Activated CD4-positive, alpha-beta T cell treated with anti-CD3 and anti-CD28 coated beads, Interleukin-2, amount 50 U/mL, for 1 hour (primary cell): ENCODE measurements at places on chromosomes 7 and 10.
A peak's percentile ranks its signal among the peaks of the same experiment; 100 is the strongest.

DNA sequence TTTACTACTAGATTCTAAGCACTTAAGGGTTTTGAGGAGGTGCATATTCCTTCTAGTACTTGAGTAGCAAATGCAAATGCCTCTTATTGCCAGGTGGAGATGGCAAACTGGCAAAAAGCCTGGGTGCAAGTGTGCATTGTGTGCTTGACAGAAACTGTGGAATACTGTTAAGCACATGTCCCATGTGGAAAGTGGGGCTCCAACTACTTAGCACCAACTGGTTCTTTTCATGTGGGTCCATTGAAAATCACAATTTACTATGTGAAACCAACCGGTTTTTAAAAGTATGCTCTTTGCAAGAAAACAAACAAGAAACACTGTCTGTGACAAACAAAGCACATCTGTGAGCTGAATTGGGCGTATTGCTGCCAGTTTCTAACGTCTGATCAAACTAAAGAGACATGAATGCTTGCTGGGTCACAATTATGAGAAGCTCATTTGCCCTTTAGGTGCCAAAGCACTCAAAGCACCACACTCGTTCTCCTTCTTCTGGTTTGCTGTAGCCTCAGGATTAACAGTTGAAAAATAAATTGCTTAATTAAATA lies 197.4 kb downstream of the SEMA3E start:
- DNase-seq = no peak

DNA sequence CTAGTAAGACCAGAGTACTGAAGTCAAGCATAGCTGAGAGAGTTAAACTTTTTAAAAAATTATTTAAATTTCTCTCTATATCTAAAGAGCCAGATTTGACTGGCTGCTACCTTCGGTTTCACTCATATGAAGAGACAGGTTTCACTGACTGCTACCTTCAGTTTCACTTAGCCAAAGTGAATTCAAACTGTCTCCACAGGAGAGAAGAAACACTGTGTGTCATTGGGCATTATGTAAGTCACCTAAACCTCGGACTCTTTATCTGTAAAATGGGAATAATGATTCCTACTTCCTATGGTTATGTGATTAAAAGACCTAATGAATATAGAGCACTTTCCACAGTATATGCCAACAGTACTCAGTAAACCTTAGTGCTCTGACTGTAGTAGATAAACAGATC lies 41.6 kb upstream of the MET start:
- DNase-seq = no peak

DNA sequence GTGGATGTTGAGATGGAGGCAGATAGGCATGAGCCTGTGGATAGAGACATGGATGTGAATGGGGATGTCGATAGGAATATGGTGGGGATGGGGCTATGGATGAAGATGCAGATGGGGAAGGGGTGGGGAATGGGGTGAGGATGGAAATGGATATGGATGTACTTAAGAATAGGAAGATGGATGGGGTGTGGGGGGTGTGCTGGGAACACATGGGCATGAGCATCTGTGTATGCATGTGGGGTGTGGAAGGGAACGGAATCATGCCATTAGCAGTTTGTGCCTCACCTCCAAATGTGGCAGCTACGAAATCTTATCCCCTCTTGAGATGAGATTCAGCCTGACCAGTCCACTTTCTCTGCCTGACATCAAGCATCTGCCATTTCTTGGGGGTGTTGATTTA lies 359.5 kb upstream of the MGMT start:
- DNase-seq = no peak

- DNase-seq = no peak
Measured at GRCh38 chr7:96548664-96549063, 161.0 kb downstream of the SEM1 start.

- no peak for DNase-seq
Measured at GRCh38 chr7:120742372-120742771, 115.6 kb downstream of the TSPAN12 start.

DNA sequence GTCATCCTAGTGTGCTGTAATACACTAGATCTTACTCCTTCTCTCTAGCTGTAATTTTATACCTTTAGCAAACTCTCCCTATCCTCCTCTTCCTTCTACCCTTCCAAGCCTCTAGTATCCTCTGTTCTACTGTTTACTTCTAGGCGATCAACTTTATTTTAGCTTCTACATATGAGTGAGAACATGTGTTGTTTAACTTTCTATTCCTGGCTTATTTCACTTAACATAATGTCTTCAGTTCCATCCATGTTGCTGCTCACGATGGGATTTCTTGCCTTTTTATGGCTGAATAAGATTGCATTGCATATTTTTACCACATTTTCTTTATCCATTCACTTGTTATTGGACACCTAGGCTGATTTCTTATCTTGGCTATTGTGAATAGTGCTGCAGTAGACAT lies 318.6 kb downstream of the MALRD1 start:
- DNase-seq = no peak

DNA sequence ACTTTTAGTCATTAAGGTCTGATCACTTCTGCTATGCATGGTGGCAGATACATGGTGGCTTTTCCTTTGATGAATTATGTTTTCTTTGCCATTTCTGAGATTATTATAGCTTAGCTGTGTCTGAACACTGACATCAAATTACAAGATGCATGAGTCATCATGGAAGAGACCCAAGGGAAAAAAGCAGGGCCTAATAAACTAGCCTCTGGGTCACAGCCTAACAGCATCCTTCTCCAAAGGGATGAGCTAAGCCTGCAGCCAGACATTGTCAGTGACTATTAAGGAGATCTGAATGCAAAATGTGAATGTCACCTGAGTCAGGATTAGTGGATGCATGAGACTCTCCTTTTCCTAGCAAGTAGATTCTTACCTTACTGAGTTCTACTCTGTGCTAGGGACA lies 19.1 kb upstream of the OGDHL start:
- DNase-seq = no peak

GRCh38 chr10:4061441-4061951 lies 276.5 kb upstream of the KLF6 start:
- DNase-seq = no peak

- no peak for DNase-seq
Measured at GRCh38 chr10:87761892-87762291, 56.1 kb downstream of the ATAD1 start.

- DNase-seq = no peak
Measured at GRCh38 chr10:48806342-48806741, 121.7 kb downstream of the WDFY4 start.

DNA sequence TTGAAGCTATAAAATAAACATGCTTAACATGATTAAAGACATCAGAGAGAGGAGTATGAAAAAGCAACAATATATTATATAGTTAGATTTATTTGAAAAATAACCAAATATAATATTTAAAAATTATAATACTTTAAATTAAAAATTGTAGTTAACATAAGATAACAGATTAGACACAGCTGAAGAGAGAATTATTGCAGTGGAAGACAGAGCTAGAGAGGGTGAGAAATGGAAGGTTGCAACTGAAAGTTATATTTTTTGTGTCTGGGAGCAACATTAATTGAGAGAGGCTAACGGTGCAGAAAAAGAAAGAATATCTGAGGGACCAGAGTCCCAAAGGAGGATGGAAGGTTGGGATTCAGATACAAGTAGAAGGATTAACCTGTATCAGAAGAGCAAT lies 548.9 kb upstream of the FZD8 start:
- DNase-seq = no peak

DNA sequence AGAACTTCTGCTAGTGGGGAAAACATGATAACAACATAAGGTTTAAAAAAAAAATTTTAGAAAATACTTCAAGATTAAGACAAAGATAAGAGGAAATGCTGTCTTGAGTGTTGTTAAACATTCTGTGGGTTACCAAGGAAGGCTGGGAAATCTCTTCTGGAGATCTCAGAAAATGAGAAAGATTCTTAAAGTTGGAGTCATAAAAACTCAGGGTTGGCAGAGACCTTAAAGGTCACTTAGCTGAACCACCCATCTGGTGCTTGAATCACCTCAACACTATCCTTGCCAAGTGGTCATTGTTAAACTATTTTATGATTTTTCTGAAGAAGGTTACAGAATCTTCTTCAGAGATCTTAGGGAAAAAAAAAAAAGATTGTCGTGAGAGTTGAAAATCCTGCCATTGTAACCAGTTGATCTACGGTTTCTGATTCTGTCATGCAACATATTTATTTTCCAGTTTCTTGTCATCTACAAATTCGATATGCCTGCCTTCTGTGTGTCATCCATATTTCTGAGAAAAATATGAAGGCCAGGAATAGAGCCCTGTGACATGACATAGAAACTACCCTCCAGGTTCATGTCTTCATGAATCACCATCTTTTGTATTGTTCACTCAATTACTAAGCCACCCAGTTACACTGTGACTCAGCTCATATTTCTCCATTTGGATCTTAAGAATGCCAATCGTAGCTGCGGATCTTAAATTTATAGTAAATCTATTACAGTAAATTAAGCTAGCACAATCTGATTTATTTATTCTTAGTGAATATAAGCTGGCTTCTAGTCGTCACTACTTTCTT lies 179.2 kb downstream of the ST7 start:
- DNase-seq = no peak

DNA sequence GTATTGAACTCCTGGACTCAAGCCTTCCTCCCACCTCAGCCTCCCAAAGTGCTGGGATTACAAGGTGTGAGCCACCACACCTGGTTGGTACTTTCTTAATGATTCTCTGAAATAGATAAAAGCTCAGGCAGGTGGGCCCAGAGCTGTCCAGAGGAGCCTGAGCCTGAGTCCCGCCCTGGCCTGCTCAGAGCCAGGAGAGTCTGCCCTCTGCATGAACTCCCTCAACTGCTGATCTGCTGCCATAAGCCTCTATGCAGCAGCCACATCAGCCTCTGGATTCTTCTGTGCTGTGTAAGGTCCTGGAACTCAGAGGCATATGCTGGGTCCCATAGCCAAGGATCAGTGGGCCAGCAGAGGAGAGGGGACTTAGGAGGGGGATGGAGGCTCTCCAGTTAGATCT lies 23.1 kb upstream of the DDIT4 start:
- no peak for DNase-seq

GRCh38 chr10:74898201-74898976 lies 72.0 kb downstream of the KAT6B start:
- DNase-seq = no peak

- DNase-seq = no peak
Measured at GRCh38 chr10:86592413-86592812, 61.9 kb upstream of the OPN4 start.

DNA sequence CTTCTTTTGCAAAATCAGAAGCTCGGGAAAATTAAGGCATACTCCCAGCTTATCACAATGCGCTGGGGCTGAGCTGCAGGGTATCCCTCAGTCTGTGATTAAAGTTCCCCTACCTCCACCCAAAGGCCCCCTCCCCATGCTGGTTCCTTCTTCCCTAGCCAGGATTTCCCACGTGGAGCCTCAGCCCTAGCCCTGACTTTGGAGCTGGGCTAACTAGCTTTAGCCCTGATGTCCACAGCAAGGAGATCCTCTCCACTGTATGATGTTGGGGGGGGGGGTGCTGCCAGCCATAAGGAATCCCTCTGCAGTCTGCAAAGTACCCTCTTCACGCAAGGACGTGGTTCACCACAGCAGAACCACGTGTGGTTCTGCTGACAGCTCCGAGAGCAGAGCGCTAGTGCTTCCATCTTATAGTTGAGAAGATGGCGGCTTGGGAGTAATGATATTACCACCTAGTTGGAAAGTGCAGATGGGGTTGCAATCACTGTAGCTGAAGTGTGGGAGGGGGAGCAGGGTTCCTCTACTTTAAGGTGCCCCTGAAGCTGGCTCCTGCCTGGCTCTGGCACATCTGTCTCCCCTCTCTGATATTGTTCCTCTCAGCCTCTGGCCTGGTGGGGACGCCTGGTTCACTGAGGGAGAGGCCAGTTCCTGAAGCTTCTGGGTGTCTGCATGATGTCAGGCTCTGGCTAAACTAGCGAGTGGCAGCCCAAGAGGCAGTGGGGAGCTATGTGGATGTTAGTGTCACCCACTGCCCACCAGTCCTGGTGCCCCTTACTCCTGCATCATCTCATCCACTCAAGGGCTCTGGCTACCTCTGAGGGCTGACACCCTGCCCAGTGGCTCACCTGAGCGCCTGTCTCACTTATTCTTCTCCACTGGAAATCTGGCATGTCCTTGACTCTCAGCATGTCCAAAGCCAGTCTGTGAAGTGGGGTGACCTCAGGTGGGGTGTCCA lies 270.7 kb downstream of the RPS24 start:
- no peak for DNase-seq

GRCh38 chr10:102919992-102920739 lies 2.1 kb downstream of the CNNM2 start:
- DNase-seq = no peak

- peak; percentile 49 for DNase-seq
Measured at GRCh38 chr7:77415823-77416620, at the start of gene GSAP. GSAP (minus strand) TSS chr7:77416349; CDS start chr7:77416321, 28 bp downstream.

DNA sequence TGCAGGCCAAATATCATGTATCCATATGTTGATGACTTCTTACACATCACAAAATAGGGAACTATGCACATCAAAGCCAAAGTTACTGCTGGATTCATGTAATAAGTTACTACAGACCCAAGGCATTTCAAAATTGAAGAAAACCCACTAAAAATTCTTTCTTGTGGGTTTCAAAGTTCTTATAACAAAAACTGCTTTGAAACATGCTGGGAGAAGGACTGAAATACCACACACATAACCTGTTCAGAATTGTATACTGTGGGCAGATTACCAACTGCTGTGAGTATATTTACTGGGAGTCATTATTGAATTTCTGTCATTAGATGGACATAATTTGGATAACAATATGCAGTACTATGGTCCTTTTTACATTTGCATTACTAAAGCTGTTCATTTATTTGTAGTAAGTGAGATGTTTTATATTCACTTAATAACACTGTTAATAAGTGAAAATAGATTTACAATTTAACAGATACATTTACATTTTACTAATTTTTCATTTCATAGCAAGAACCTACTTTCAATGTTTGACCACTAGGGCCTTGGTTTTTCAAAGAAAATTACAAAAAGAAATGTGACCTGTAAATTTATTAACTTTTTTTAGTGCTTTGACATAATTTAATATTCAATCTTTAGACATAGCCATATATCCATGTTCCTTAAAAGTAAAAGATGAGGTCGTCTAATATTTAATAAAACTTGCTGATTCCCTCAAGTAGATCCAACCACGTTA lies 132.6 kb downstream of the MAGI2 start:
- no peak for DNase-seq

DNA sequence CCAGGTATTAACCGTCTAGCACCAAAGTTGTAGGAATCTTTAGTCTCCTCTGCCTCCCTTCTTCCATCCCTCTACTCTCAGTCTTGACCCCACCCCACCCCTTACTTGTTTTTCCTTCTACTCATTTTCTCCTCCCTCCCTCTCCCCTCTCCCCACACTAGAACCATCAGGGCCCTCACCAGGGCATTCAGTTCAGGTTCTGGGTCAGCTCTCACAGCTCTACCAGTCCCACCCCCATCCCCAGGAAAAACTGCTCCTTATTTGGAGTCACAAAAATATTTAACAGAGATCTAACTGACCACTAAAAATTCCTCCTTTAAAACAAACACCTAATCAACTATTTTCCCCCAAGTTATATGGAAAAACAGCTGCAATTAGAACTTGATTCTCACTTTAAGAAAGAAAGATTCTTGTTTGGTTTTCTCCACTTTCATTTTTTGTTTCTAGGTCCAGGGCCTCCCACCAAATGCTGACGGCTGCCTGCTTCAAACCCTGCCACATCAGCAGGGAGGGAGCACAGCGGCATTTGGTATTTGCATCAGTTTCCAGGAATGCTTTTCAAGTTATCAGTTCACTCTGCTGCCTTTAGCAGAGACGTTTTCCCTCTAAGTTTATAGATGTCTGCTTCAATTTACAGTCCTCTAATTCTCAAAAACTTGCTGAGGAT lies 2.8 kb upstream of the COL1A2 start:
- no peak for DNase-seq
